ENCODE measurements at places on chromosomes 16 and 17. TPM values are rescaled to one million over a fixed set of nuclear protein-coding genes. Genes with fewer than 3 reads are reported as not detected.

GRCh38 chr16:29720703-29721102, 25.1 kb downstream of the C16orf54 start:
- no peak for DNase-seq

KRTAP16-1 gene
- not detected for polyA plus RNA-seq

GRCh38 chr16:62644030-62644812, 608.0 kb upstream of the CDH8 start:
- DNase-seq, result no peak

- DNase-seq, result no peak
Measured at GRCh38 chr17:64174686-64175456, 44.9 kb upstream of the ERN1 start.

DNA sequence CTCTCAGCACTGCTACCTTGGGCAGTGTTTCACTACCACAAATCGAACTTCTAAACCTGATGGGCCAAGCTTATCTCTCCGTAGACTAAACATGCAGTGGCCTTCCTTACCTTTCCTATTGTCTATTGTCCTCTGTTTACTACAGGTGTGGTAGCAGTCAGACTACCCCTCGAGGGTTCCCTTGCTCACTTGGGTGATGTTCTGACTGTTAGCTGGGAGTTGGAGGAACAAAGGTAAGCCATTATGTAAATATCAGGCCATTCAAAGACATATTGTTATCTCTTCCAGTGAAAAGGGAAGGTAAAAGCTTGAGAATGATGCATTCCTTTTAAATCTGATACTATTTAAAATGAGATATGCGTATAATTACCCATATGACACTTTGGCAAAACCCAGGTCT, 828.3 kb upstream of the EEF2KMT start:
- DNase-seq, result no peak

GRCh38 chr17:8532021-8532420, 96.3 kb downstream of the NDEL1 start:
- DNase-seq, result no peak

ADAP2 gene
- 2.8 TPM for polyA plus RNA-seq

DNA sequence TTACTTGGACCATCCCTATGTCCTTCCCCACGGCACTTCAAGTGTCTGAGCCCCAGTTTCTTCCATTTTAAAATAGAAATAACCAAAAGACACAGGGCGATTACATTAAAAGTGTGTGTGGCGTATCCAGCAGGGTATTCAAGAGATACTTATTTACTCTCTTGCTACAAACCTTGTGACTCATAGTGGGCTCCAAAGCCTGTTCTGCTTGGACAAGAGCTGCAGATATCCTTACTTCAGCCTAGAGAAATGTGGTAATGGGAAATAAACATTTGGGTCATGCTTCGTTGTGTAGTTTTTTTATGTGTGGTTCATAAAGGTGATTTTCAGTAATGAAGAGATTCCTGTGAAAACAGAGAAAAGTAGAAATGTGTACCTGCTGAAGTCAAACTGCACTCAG, 288.9 kb upstream of the CDH11 start:
- DNase-seq, result no peak

DNA sequence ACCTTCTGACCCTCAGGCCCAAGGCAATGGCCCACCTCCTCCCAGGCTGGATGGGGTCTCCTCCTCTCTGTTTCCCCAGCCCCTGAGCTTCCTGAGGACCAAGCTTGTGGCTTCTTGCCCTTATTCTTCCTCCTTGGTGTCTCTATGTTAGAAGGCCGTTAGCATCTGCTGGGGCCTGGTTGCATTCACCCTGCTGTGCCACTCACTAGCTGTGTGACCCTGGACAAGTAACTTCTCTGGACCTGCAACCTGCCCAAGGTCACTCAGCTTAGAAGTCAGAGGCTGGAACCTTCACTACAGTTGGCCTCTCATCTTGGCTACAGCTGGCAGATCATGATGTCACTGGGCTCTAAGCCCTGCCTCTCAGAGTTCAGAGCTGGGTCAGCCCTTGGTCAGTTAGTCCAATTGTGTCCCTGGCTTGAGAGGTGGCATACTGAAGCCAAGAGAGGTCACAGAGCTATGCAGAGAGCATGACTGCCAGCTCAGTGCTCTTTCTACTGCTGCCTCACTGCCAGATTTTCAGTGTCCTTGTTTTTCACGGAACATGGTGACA, 3.0 kb downstream of the MT2A start:
- DNase-seq, result no peak

- no peak for DNase-seq
Measured at GRCh38 chr16:4806280-4806679, 3.8 kb upstream of the ROGDI start.

DNA sequence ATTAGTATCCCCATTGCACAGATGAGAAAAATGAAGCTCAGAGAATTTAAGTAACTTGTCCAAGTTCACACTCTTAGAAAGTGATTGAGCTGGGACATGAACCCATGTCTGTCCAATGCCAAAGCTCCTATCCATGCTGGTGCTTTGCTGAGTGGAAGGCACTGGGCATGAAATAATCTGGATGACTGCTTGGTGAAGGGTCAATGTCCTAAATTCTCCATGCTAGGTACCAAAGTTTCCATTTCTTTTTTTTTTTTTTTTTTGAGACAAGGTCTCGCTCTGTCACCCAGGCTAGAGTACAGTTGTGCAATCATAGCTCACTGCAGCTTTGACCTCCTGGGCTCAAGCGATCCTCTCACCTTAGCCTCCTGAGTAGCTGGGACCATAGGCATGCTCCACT, 153.6 kb upstream of the ERCC4 start:
- DNase-seq, result no peak

IKZF3 gene
- 0.21 TPM for polyA plus RNA-seq

DNA sequence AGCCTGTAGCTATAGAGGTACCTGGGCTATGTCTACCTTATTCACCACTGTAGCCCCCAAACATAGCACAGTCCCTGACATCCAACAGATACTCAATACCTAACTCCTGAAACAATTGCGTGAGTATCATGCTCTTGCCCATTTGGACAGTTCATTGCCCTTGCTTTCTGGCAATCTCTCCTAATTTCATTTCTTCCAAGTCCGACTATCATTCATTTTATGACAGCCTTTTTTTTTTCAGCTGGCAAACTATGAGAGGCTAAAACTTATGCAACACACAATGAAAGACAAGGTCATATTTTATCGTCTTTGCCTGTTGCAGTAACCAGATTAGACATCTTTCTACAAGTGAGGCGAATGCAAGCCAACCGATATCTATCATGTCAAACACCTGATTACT, 169.2 kb downstream of the RBFOX1 start:
- DNase-seq, result no peak

DNA sequence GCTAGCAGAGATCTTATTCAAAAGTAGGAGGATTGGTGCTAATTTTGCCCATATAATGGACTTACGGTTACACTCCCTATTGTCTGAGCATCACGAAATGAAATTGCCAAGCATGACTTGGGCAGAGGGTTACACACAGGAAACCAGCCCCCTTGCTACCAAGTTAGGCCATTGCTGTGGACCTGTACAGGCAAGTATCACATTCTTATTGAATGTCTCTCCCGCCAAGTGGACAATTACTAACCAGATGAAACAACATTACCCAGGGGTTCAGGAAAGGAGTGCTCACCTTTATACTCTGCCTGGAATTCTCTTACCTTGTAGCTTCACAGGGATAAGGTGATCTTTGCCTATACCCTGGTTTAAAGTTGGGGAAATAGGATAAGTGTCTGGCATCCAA, 70.6 kb upstream of the TOX3 start:
- no peak for DNase-seq

TBC1D3C gene
- polyA plus RNA-seq, result 0.24 TPM

GRCh38 chr17:40091691-40092397, 8.5 kb downstream of the NR1D1 start:
- DNase-seq, result no peak

- DNase-seq, result no peak
Measured at GRCh38 chr17:13362341-13363122, 239.2 kb downstream of the HS3ST3A1 start.

PIPOX gene
- polyA plus RNA-seq, result 6.5 TPM

GRCh38 chr17:66364508-66364907, 62.1 kb downstream of the PRKCA start:
- DNase-seq, result no peak

DNA sequence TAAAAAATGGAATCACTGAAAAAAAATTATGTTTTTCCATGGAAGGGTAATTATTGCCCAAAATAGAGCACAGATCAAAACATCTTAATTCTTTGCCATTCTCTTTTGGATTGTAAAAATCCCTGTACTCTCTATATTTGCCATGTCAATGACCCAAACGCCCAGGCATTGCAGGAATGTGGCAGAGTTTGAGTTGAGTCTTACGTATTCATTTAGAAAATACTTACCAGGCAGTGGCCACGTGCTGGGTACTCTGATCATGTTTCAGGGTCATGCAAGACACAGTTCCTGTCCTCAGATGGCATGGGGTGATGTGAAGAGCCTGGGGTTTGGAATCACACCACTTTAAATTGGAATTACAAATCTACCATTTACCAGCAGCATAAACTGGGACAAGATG, 267.7 kb downstream of the ABCC12 start:
- no peak for DNase-seq

DNA sequence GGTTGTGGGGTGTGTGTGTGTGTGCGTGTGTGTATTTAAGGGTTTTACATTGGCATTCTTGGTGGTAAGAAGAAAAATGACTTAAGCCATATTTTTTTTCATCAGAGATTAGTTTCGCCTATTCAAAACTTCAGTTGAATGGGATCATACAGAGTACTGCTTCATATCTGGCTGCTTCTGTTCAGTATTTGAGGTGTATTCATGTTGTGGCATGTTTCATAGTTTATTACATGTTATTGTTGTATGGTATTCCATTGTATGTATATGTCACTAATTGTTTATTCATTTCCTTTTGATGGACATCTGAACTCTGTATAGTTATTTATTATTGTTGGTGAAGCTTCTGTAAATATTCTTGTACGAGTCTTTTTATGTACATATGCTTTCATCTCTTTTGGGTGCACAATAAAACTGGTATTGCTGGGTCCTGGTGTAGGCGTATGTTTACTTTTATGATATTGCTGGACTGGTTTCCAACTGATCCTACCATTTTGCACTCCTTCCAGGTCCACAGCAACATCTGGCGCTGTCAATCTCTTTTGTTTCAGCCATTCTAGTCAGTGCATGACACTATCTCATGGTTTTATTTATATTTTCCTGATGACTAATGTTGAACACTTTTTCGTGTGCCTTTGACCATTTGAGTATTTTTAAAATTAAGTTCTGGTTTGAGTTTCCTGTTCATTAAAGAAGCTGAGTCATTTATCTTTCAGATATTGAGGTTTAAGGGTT, 77.4 kb upstream of the MAF start:
- no peak for DNase-seq

DPEP3 gene
- 0.06 TPM for polyA plus RNA-seq

ANKRD13B gene
- polyA plus RNA-seq, result 8.0 TPM

CCL4 gene
- polyA plus RNA-seq, result 2.0 TPM

BMERB1 gene
- polyA plus RNA-seq, result 49.7 TPM

DNA sequence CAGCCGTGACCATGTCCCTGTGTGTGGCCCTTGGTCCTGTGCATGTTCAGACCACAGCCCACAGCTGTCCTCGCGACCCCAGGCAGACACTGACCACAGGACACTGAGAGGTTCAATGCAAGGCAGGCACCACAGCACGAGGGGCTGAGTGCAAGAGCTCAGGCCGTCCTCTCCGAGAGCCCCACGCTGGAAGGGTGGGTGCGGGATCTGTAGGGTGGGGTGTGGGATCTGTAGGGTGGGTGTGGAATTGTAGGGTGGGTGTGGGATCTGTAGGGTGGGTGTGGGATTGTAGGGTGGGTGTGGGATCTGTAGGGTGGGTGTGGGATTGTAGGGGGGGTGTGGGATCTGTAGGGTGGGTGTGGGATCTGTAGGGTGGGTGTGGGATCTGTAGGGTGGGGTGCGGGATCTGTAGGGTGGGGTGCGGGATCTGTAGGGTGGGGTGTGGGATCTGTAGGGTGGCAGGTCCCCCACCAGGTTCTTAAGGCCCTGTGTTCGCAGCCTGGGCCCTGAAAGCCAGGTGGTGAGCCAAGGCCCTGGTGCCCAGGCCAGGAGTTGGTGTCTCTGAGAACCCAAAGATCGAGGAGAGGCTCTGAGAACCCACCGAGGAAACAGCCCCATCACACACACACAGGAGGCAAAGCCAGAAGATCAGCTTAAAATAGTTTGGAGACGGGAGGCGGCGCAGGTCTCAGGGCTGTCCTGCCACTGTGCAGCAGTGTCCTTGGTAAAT, 48.2 kb downstream of the METRNL start:
- no peak for DNase-seq

- DNase-seq, result no peak
Measured at GRCh38 chr16:53872248-53873221, 168.6 kb downstream of the FTO start.

PHLPP2 gene
- 8.2 TPM for polyA plus RNA-seq

LPCAT2 gene
- polyA plus RNA-seq, result 9.8 TPM
